CD4-positive, alpha-beta T cell treated with Interleukin-15 for 4 hours (primary cell): ENCODE measurements at places on chromosomes 2 and 18.

- DNase-seq = no peak
Measured at GRCh38 chr2:162258169-162258568, 14.9 kb upstream of the FAP start.

GRCh38 chr18:46334868-46335281 is 230.7 kb downstream of the HAUS1 start:
- DNase-seq = no peak

- DNase-seq = no peak
Measured at GRCh38 chr18:69444221-69444620, 43.5 kb downstream of the DOK6 start.

GRCh38 chr2:143241403-143242088 is 112.3 kb downstream of the ARHGAP15 start:
- DNase-seq = no peak

- no peak for DNase-seq
Measured at GRCh38 chr18:40163254-40163653, 1791.8 kb upstream of the PIK3C3 start.

- DNase-seq = no peak
Measured at GRCh38 chr18:41449612-41450011, 505.4 kb upstream of the PIK3C3 start.

DNA sequence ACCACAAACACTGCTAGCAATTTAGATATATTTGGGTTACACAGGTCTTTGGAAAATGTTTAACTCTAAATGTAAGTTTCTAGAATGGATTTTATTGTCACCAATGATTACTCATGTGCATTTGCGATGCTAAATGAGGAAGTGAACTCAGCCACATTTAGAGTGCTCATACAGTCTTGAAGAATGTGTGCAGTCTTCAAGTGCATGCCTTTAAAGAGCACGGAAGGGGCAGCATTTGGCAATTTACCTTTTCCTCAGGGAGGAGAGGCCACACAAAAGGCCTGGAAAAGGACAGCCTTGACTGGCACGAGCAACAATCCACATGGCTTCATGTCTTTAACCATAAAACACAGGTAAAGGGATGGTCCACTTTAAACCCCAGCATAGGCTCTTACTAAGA is 78.5 kb upstream of the STK17B start:
- no peak for DNase-seq

DNA sequence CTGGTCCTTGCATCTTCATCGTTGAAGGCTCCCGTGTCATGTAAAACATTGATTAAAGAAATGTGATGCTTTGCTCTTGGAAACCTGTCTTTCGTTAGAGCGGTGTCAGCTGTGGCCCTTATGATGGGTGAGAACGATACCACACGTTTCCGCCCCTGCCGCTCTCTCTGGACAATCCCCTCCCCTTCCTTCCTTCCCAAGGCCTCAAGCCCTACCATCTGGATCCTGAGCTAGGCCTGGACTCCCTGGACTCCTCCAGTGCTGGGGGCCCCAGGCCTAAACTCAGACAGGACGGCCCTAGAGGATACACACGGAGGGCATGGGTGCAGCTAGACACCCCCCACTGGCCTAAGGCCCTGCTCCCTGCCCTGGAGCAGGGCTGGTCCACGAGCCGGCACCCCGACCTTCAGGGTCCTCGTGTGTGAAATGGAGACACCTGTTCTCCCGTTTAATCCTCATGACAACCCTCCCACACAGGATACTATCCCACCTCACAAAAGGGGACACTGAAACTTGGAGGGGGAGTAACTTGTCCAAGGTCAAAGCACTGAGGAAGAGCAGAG is 13.2 kb downstream of the BIN1 start:
- DNase-seq = no peak

GRCh38 chr2:142596334-142597088 is 281.0 kb upstream of the KYNU start:
- no peak for DNase-seq

GRCh38 chr2:3208179-3208578 is 169.4 kb downstream of the EIPR1 start:
- DNase-seq = no peak

GRCh38 chr2:73821227-73821626 is 7.5 kb upstream of the STAMBP start:
- no peak for DNase-seq

- DNase-seq = no peak
Measured at GRCh38 chr2:100960688-100961087, 41.4 kb upstream of the RPL31 start.

GRCh38 chr2:207782238-207783030 is 12.7 kb upstream of the FZD5 start:
- no peak for DNase-seq

DNA sequence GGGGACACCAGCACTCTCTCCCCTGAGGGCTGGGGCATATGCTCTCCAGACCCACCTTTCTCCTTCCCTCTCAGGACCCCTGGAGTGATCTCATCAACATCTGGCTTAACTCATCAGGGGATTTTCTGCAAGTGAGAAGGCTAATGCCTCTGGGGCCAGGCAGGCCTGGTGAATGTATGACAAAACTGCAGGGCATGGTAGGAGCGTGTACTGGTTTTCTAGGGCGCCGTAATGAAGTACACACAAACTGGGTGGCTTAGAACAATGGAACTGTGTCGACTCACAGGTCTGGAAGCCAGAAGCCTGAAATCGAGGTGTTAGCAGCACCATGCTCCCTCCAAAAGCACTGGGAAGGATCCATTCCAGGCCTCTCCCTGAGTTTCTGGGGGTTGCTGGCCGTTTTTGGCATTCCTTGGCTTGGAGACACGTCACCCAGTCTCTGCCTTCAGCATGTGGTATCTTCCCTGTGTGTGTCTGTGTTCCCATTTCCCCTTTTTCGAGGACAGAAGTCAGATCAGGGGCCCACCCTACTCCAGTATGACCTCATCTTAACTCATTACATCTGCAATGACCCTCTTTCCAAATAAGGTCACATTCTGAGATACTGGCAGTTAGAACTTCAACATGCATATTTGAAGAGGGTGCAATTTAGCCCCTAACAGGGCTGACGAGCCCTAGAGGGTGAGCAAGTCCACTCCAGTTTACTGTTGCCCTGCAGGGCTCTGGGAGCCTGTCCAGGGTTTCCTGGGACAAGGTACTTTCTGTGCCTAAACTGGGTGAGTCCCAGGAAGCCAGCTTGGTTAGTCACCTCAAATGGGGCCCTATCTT is 45.5 kb upstream of the CAB39 start:
- no peak for DNase-seq

- DNase-seq = no peak
Measured at GRCh38 chr2:70101174-70101573, 13.9 kb downstream of the PCBP1 start.

GRCh38 chr2:3600256-3600855 is 5.4 kb downstream of the COLEC11 start:
- DNase-seq = no peak

DNA sequence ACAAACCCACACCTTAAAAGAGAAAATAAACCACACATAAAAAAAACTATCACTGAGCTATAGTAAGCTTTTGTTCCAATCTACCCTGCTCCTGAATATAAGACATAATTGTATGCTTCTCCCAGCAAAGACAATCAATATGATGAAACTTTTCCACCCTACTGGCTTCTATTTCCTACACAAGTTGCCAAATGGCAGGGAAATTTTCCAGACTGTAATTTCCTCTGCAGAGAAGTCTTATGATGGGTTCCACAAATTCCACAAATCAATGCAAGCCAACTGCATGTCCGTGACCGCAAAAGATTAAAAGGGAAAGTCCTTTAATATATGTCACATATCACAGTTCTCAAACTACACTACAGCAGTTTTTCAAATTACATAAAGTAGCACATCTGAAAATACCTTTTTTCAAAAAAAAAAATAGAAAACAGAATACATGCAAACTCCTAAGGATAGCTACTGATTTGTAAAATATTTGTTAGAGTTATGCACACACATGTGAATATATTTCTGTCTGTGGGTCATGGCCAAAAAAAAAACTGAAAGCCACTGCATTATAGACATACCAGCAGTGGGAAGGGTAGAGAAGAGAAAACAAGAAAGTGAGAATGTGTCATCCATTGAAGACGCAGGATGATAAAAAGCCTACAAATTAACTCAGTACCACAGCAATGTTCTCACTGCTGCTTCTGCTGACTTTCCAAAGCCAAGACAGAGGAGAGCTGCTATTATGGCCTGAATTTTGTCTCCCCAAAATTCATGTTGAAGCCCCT is 61.4 kb downstream of the RPL31 start:
- no peak for DNase-seq

DNA sequence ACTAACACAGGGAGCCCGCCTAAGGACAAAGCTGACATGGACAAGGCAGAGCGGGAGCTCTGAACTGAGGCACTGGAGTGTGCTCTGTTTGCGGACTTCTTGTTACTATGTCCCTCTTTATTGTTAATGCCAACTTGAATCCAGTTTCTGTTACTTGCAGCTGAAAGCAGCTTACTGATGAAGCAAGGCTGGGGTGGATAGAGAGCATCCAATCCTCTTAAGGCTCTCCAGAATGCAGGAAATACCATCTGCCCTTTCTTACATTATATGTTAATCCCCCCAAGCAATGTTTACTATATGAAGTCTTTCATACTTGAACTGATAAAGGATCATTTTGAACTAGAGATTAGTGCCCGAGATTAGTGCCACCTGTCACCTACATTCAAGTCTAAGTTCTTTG is 9.4 kb downstream of the FAM210A start:
- no peak for DNase-seq

- DNase-seq = no peak
Measured at GRCh38 chr2:29063646-29064345, 10.5 kb downstream of the PCARE start.

DNA sequence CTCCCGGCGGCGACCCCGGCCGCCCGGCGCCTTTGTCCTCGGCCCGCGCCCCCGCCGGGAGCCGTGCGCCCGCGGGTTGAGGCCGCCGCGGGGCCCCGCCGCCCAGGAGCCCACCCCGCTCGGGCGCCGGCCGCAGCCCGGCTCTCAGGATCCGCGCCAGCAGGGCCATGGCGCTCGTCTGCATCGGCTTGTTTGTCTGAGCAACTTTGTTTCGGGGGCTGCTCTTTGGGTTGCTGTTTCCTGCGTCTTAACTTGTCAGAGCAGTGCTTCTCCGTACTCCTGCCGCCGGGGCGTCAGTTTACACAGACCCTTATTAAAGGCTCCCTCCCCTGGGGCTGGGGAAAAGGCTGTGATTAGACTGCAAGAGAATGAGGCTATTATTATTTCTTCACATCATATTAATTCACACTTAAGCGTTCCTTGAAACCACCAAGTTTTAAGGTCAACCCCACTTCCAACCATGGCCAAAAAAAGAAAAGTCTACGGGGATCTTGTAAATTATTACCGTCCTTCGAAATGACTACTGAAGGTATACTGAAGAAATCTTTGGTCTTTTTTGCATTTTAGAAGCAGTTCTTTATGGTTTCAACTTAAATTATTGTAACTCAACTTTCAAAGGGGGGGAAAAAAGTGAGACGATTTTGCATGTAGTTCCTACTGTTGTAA is at the start of gene CYP27C1:
Gene CYP27C1 (minus strand): TSS at position 198 of the 666 bp plus-strand sequence. CDS start 29 bp downstream, at position 169.
- DNase-seq = no peak

DNA sequence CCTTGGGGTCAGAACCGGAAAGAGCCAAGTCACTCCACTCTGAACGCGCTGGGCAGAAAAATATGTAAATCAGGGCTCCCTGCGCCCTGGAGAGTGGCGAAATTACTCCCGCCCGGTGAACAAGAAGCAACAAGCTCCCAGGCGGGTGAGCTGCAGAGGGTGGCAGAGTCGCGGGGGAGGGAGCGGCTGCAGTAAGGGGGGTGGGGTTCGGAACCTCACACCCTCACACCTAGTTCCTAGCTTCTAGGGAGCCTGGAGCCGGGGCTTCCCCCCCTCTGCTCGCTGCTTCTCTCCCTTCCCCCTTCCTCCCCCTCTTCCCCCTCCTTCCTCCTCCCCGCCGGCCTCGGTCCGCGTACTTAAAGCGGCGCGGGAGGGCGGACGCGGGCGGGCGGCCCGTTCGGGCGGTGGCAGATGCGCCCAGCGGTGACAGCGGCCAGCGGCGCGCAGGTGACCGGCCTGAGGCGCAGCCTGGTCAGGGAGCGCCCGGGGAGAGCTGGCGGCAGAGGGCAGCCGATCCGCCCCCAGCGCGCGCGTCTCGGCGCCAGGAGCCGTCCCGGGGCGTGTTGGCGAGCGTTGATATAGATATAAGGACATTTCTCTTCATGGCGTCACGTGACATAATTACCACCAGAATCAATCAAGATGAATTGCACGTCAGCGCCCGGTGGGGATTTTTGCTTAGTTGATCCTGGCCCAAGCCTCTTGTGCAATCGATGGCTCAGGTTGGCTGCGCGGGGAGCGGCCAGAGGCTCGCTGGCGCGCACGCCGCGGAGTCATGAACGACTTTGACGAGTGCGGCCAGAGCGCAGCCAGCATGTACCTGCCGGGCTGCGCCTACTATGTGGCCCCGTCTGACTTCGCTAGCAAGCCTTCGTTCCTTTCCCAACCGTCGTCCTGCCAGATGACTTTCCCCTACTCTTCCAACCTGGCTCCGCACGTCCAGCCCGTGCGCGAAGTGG is at the start of gene HOXD11:
Gene HOXD11 (plus strand): TSS at position 700 of the 959 bp plus-strand sequence. CDS start 76 bp downstream, at position 776.
- DNase-seq = no peak

DNA sequence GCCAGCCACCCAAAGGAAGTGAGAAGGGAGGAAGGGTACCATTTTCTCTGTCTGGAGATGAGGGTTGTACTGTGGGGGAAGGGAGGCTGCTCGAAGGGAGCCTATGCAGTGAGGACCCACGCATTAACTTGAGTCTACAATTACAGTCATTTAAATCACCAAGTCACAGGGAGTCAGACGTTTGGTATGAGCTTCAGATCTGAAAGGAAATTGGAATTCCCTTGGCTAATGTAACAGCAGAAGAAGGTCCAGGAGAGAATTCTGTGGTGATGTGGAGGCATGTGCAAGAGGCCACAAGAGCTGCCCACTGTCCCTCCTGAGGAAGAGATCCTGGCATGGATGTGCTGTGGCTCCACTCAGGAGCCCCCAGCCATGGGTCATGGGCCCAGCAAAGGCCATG is 22.5 kb downstream of the DAPL1 start:
- no peak for DNase-seq

DNA sequence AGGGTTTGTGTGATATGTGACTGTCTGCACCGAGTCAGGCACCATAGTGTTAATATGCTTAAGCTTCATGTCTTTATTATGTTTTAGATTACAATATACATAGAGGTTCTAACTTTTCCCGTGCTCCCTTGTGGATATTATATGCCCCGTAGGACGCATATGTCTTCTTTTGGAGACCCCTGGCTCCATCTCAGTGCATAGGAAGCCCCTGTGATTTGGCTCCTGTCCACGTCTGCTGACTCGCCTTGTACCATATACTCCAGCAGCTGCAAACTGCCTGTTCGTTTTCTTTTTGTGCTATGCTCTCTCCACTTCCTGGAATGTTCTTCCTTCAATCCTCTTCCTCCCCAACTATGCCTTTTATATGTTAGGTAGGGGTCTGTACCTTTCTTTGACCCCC is 110.9 kb downstream of the PTRHD1 start:
- DNase-seq = no peak

DNA sequence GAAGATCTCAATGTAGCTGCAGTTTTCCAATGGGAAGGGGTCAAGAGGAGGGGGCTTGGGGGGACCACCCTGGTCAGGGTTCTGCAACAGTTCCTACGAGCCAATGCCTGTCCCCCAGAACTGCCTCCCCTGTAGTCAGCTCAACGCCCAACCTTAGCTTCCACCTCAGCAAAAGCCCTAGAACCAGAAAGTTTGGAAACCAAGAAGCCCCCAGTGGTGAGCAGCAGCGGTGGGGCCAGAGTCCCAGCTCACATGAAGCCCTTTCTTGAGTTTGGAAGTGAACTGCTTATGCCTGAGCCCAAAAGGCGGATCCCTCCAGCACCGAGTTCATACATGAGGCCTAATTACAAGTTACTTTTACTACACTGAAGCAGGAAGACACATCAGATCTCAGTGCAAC is 162.4 kb downstream of the HDAC4 start:
- no peak for DNase-seq

GRCh38 chr2:170247882-170248393 is 70.0 kb downstream of the MYO3B start:
- DNase-seq = no peak

GRCh38 chr2:177235855-177236437 is 23.4 kb downstream of the HNRNPA3 start:
- DNase-seq = no peak
